ENCODE measurements at places on chromosomes 7 and 10. TPM values are rescaled to one million over a fixed set of nuclear protein-coding genes. Genes with fewer than 3 reads are reported as not detected.

DNA sequence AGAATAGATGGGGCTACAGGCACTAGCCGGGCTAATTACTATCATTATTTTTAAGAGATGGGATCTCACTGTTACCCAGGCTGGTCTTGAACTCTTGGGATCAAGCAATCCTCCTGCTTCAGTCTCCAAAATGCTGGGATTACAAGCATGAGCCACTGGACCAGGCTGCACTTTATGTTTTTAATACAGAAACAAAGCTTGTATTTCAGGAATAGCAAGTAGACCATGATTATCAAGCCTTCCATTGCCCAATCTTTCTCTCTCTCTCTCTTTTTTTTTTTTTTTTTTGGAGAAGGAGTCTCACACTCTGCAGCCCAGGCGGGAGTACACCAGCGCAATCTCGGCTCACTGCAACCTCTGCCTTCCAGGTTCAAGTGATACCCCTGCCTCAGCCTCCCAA lies 75.4 kb downstream of the MDH2 start:
- DNase-seq: no peak
- no peaks in the 10 kb centered on the region for H3K4me1 ChIP-seq
- no peaks in the 10 kb centered on the region for H3K36me3 ChIP-seq
- H3K4me3 ChIP-seq: no peak overlapping the region

DNA sequence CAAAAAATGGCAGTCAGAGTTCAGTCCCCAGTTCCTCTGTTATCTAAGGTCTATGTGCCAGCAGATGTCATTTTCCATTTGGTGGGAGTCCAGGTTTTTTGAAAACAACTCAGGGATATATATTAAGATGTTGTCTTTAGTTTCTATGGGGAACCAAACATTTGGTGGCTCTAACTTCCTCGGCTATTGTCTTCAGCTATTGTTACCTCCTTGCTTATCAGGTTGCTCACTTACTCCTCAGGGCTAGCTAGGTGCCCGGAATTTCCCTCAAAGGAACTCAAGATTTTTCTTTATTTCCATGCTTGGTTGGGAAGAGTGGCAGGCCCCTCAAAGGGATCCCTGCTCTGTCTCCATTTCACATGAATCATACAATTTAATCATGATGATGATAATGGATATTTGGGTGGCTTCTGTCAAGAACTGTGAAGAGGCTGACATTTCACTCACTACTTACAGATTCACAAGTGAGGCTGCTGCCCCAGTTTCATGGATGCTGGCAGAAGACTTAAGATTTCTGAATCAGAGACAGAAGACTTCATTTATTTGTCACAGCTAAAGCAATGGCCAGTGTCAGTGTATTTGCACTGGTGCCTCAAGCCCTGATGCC lies 182.8 kb downstream of the PKD1L1 start:
- no peak overlapping the region for H3K4me3 ChIP-seq
- H3K4me1 ChIP-seq: no peaks in the 10 kb centered on the region
- H3K27me3 ChIP-seq: peaks cover 5% of the 10 kb centered on the region
- H3K27ac ChIP-seq: no peak overlapping the region

- no peak for DNase-seq
- H3K36me3 ChIP-seq: no peaks in the 10 kb centered on the region
- H3K4me1 ChIP-seq: no peaks in the 10 kb centered on the region
- H3K27ac ChIP-seq: no peak overlapping the region
These were observed 496.7 kb downstream of the TYW1 start for GRCh38 chr7:67493366-67493765.

DNA sequence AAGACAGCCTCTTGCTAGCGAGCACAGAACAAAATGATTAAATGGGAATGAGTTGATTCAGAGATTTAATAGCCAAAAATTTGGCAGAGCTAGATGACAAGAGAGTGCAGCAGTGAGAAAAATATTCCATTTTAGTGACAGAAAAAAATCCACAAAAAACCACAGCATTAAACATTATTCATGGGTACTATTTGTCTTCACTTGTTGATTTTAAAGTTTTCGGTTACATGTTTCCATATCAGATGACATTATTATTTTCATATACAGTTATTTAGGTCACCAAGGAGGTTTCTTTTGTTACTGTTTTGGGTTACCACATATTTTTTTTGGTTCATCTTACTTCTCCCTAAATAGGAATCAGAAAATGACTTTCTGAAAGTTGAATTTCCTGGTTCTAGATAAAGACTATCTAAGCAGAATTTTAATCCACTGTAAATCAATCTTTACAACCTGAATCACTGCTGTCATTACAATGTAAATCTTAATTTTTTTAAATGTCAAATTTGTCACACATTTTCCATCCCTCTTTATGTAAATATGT lies 87.9 kb downstream of the SVIL start:
- no peak overlapping the region for H3K4me3 ChIP-seq
- no peak overlapping the region for H3K27ac ChIP-seq
- DNase-seq: no peak
- H3K27me3 ChIP-seq: peaks cover 1% of the 10 kb centered on the region
- peaks cover 21% of the 10 kb centered on the region for H3K36me3 ChIP-seq

Gene ERLIN1
- polyA plus RNA-seq: 3.8 TPM

DNA sequence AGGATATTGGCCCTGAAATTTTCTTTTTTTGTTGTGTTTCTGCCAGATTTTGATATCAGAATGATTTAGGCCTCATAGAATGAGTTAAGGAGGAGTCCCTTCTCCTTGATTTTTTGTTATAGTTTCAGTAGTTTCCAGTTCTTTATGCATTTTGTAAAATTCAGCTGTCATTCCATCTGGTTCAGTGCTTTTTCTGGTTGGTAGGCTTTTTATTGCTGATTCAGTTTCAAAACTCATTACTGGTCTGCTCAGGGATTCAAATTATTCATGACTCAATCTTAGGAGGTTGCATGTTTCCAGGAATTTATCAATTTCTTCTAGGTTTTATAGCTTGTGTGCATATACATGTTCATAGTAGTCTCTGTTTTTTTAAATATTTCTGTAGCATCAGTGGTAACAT lies 10.1 kb upstream of the TMEM196 start:
- H3K36me3 ChIP-seq: no peaks in the 10 kb centered on the region
- no peaks in the 10 kb centered on the region for H3K4me1 ChIP-seq
- H3K27me3 ChIP-seq: no peaks in the 10 kb centered on the region

All from immature natural killer cell (primary cell).